ENCODE measurements at places on chromosomes 4 and X.

DNA sequence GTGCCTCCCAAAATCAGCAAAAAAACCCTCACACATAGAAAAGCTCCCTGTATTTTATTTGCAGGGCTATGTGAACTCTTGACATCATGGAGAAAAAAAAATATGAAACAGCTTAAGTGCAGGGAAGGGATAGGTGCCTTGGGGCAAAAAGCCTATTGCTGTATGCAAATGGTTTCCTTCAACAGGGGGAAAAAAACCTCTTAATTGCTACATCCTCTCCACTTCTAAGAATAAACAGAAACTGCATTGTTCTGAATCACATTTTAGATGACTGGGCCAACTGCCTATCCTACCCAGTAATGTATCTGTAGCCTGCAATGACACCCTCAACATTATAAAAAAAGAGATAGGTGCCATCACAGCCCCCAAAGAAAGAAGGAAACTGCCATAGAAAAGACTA is 229.4 kb upstream of the GALNTL6 start:
- DNase-seq, result no peak

DNA sequence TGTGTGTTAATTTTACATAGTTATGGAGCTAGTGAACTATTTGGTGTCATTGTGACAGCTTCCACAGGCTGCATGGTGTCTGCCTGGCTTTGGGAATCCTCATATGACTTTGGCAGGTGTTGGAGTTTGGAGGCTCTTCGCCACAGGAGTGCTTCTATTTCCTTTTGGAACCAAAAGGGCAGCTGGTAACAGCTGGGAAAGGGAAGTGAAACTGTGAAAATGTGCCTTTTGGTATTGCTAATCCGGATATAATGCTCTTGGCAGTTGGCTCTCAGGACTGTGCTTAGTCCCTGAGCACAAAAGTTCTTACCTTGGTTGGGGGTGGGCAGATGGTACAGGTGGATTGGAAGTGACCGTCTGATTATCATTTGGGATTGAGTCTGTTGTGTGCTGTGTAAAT is 18.1 kb downstream of the OFD1 start:
- DNase-seq, result no peak

GRCh38 chrX:123291623-123292022 is 107.5 kb downstream of the GRIA3 start:
- DNase-seq, result no peak

GRCh38 chr4:7973545-7973981 is 33.9 kb upstream of the AFAP1 start:
- no peak for DNase-seq

DNA sequence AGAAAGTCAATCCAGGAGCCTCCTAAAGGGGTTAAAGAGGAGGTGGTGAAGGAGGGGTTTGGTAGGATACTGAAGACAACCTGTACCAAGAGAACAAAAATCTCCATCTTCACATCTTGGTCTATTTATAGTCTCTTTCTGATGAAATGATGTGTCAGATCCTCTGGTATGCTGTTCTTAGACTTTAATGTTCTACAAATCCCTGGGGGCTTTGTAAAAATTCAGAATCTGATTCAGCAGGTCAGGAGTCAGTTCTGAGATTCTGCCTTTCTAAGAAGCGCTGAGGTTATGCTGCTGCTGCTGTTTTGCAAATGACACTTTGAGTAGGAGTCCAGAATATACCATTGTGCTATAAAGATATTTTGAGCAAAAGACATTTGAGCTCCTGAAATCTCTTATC is 172.9 kb upstream of the GLRA2 start:
- DNase-seq, result no peak

DNA sequence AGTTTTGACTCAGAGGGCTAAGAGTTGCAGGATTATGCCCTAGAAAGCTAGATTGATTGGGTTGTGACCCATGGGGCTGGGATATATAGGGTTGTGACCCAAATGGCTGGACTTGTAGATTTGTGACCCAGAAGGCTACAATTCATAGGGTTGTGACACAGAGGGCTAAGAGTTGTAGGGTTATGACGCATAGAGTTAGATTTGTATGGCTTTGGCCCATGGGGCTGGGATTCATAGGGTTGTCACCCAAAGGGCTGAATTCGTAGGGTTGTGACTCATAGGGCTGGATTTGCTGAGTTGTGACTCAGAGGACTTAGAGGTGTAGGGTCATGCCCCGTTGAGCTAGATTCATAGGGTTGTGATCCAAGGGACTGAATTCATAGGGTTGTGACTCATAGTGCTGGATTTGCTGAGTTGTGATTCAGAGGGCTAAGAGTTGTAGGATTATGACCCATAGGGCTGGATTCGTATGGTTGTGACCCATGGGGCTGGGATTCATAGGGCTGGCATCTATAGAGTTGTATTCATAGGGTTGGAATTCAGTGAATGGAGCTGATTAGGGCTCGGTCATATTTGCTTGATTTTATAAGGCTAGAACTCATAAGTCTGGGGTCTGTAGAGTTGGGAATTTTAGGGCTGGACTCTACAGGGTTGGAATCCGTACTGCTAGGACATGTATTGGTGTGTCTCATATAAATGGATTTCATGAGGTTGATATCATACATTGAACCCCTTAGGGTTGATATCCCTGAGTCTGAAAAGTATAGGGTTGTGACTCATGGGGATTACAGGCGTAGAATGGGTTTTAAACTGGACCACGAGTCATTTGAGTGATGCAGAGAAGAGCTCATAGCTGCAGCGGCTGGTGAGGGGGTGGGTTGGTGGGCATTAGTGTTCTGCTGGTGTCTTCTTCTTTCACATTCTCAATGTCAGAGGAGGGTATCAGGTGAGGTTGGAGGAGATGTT is 125.7 kb downstream of the CRLF2 start:
- no peak for DNase-seq

- DNase-seq, result no peak
Measured at GRCh38 chr4:16496501-16496900, 270.2 kb upstream of the TAPT1 start.

- no peak for DNase-seq
Measured at GRCh38 chrX:47687263-47687662, 28.3 kb upstream of the UXT start.

- no peak for DNase-seq
Measured at GRCh38 chrX:149121206-149121920, 383.7 kb downstream of the IDS start.

- DNase-seq, result no peak
Measured at GRCh38 chr4:157840034-157840433, 332.8 kb downstream of the GASK1B start.

- DNase-seq, result no peak
Measured at GRCh38 chr4:6532658-6533057, 42.3 kb upstream of the MAN2B2 start.

- no peak for DNase-seq
Measured at GRCh38 chrX:9876201-9876600, 90.0 kb downstream of the SHROOM2 start.

DNA sequence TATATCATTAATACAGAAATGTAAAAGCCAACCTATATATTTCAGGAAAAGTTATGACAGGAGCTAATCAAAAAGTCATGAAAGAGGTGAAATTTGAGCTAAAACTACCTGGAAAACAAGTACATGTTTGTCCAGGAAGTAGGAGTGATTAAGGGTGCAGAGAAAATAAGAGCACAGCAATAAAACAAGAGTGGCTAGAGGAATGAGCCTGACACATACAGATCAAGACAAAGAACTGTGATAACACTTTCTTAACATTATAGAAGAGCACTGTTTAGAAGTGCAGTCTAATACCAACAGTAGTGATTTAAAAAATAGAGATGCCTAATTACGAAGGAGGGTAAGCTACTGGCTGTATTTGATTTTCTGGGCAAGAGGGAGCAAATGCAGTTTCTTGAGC is 125.1 kb downstream of the WDFY3 start:
- DNase-seq, result no peak

DNA sequence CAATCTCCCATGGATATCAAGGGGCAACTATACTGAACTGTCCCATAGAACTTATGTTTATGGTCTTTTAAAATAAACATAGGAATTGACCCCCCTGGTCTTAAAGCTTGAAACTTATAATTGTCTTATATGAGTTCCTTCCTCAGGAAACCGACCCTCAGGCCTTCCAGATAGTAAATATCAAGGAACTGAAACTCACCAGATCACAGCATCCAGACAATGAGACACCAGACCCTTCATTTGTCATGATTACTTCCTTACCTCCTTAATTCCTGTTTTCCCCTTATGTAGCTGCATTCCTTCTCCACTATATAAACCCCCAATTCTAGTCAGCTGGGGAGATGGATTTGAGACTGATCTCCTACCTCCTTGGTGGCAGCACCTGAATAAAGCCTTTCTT is 94.8 kb upstream of the GRPR start:
- no peak for DNase-seq
